ENCODE measurements at places on chromosomes 1 and 21.

GRCh38 chr1:231857609-231858135, 231.1 kb downstream of the DISC1 start:
- DNase-seq, result no peak

- no peak for DNase-seq
Observed at GRCh38 chr1:207831517-207832327, 79.2 kb downstream of the CD34 start.

- DNase-seq, result no peak
Observed at GRCh38 chr1:7322912-7323311, 448.2 kb upstream of the VAMP3 start.

- DNase-seq, result no peak
Observed at GRCh38 chr1:152502496-152503180, 8.0 kb upstream of the LCE5A start.

GRCh38 chr1:234621657-234622335, 11.8 kb upstream of the IRF2BP2 start:
- DNase-seq, result no peak

GRCh38 chr1:184553845-184554244, 167.0 kb downstream of the C1orf21 start:
- DNase-seq, result no peak

- no peak for DNase-seq
Observed at GRCh38 chr1:4755864-4756504, 101.6 kb downstream of the AJAP1 start.

DNA sequence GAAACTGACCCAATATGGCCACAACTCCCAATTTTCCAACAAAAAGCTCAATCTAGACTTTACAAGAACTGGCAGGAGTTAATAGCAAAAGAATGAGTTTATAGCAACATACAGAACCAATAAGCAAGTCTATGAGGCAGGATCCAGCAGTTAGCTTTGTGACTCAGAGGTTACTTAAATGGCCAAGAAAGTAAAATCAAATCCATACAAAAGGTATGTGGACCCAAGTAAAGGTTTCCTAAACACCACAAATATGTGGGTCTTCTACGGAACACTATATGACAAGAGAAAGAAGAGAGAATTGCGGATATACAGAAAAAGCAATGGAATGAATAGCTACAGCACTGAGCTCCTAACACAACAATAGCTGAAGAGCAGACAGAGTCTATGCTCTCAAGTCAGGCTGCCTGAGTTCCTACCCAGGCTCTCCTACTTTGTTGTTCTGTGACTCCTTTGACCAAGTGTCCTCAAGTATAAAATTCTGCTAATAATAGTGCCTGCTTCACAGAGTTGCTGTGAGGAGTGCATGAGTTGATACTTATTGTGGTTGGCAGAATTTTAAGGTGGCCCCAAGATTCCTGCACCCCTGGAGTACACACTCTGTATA, 204.3 kb downstream of the SMYD3 start:
- no peak for DNase-seq

DNA sequence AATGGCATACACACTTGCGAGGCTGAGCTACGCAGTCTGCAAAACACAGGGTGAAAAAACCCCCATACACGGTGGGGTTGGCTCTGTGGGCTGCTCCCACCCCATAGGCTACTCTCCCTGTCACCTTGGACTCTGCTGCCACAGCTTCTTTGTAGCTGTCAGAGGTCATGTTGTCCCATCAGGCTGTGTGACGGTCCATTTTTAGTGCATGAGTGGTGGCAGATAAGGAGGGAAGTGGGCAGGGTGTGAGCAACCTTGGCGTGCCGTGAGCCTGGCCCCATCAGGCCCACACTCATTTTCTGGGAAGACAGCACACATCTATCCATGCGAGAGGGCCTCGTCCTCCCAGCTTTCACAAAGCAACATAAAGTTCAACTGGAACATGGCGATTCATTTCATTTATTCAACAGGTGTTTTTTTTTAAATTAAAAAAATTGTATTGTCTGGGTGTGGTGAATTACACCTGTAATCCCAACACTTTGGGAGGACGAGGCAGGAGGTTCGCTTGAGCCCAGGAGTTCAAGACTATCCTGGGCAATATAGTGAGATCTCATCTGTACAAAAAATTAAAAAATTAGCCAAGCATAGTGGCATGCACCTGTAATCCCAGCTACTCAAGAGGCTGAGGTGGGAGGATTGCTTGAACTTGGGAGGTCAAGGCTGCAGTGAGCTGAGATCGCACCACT, 9.5 kb downstream of the GPR137B start:
- no peak for DNase-seq

- no peak for DNase-seq
Observed at GRCh38 chr1:76496871-76497270, 370.4 kb upstream of the ST6GALNAC5 start.

- no peak for DNase-seq
Observed at GRCh38 chr1:192133350-192133926, 24.8 kb upstream of the RGS18 start.

DNA sequence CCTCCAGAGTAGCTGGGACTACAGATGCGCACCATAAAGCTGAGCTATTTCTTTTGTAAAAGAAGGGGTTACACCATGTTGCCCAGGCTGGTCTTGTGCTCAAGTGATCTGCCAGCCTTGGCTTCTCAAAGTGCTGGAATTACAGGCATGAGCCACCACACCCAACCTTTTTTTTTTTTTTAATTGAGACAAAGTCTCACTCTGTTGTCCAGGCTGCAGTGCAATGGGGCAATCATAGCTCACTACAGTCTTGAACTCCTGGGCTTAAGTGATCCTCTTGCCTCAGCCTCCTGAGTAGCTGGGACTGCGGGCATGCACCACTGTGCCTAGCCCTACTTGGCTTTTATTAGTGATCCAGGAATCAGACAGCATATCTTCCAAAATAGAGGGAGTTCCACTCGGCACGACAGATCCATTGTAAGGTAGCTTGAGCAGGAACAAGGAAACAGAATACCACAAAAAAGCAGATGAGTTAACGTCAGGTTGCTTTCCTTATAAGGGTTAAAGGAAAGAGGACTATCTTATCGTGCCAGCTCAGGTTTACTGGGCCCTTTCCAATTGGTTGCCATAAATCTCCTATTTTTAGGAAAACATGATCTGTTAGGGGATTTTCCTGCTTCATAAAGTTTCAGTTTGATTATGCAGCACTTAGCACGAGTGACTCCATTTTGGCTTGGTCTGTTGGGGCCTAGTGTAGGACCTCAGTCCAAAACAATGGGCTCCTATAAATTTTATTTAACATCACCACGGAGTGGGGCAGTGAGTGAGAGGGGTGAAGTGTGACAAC, 45.2 kb downstream of the NENF start:
- DNase-seq, result peak; percentile 40

GRCh38 chr1:225440380-225441221, 12.8 kb upstream of the LBR start:
- no peak for DNase-seq

DNA sequence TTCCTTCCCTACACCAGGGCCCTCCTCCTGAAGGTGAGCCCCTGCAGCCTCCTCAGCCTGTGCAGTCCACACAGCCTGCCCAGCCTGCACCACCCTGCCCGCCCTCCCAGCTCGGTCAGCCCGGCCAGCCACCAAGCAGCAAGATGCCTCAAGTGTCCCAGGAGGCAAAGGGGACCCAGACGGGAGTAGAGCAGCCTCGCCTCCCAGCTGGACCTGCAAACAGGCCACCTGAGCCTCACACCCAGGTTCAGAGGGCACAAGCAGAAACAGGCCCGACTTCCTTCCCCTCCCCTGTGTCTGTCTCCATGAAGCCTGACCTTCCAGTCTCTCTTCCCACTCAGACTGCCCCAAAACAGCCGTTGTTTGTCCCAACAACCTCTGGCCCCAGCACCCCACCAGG, 38.8 kb downstream of the ZBTB17 start:
- DNase-seq, result no peak

- DNase-seq, result no peak
Observed at GRCh38 chr1:212139526-212140135, 104.1 kb downstream of the DTL start.

DNA sequence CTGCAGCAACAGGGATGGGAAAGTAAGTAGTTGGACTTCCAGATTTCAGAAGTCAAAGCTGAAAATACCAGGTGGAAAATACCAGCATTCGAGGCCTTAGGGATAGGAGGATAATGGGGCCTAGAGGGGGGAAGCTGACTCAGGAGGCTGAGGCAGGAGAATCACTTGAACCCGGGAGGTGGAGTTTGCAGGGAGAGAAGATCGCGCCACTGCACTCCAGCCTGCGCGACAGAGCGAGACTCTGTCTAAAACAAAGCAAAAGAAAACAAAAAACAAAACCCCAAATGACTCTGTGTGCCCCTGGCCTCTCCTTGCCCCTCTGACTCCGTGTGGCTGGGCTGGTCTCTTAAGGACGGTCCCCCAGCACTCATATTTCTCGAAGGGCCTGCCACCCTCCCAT, 3.4 kb downstream of the SH2D2A start:
- DNase-seq, result no peak

GRCh38 chr1:67342076-67342890, 34.6 kb downstream of the IL12RB2 start:
- DNase-seq, result no peak

GRCh38 chr1:220313576-220313975, 41.3 kb upstream of the RAB3GAP2 start:
- DNase-seq, result no peak

DNA sequence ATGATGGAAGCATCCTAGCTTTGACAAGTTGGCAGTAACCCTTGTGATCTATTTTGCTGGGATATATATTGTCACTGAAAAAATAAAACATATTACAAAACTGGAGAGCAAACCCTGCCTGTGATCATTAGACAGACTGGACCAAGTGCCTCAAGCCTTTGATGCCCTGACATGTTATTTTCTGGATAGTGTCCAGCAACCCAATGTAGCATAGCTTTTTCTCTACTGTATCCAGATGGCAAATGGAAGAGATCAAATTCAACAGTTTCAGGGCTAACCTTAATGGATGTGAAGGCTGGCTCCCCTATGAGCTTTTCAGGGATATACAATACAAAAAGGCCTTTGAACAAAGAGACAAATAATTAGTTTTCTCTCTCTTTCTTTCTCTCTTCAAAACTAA, 25.1 kb downstream of the WARS2 start:
- DNase-seq, result no peak

DNA sequence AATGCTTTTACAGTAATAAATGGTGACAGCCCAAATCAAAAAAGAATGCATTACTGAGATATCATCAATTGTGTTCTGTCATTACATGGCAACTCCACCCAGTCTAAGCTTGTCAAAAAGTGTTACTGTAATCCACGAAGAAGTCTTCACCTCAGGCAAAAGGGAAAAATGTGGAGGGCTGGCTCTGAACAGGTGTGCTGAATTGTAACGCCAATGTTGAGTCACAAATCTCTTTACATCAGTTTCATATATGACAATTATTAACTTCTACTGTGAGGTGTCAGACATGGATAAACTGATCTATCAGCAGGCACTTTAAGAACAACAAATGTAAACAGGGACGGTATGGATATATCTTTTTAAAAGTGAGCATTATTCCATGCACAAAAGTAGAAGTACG, 98.5 kb upstream of the DMRTA2 start:
- DNase-seq, result no peak

DNA sequence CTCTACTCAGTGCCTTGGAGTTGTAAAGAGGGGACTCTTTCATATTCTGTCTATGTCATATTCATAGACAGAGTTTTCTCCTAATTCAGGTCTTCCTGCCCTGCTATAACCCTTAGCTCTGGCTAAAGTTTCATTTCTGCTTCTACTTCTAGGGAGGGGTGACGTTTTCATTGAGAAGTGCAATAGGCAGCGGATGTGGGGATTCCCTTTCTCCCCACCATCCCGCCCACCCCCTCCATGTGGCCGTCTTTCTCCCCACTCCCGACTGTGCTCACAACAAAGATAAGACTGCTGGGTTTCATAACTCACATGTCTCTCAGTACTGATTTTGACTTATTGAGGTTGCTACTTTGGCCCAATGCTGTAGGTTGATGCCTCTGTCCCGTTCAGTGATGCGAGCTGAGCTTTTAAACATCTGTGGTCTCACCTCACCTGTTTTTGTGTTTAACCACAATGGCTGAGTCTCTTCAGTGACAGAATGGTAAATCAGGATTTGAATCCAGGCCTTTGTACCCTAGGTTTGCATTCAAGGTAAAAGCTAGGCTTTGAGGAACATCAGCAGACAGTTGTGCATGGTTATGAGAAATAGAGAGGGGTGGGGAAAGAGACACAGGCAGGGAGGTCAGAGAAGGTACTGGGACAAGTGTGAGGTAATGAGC, 7.8 kb upstream of the KIF14 start:
- no peak for DNase-seq

DNA sequence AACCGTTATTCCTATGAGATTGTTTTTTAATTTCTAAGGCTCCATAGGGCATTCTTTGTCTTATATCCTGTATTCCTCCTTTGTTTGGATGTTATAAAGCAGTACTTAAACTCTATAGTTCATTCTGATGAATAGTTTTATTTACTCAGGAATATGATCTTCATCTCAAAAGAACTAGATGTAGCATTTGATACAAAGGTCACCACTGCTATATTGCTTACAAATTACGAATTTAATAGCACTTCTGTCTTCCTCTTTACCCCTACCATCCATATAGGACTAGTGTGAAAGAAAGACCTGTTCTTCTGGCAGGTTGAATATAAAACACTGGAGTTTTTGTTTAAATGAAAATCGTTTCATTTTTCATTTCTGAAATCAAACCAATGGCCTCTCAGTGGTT, 468.1 kb upstream of the CXADR start:
- no peak for DNase-seq

GRCh38 chr1:159974350-159974965, 20.4 kb upstream of the SLAMF9 start:
- DNase-seq, result no peak

GRCh38 chr1:18989176-18989799, 32.8 kb upstream of the IFFO2 start:
- DNase-seq, result no peak

DNA sequence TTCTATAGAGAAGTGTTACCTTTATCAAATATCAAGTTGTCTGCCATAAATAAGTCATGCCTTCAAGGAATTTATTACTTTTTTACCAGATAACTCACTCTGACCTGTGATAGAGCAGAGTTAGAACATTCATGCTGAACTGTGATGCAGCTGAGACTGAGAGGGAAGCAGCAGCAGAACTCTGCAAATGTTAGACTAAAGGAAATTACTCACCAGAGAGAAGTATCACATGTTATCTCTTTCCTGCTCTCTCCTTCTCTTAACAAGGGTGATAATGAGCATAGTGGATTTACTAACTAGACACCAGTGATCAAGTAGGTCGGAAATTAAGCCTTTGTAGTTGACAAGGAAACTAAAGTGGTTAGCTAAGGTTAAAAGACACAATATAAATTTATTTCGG, 181.6 kb downstream of the RASAL2 start:
- no peak for DNase-seq

GRCh38 chr1:74246315-74246714, 11.1 kb downstream of the TNNI3K start:
- DNase-seq, result no peak

GRCh38 chr1:94648225-94649007, 106.9 kb upstream of the F3 start:
- no peak for DNase-seq

GRCh38 chr1:30872948-30873263, 35.7 kb downstream of the SDC3 start:
- no peak for DNase-seq

- no peak for DNase-seq
Observed at GRCh38 chr1:32736812-32737791, 34.5 kb upstream of the SYNC start.

- no peak for DNase-seq
Observed at GRCh38 chr1:18512883-18513282, 32.2 kb downstream of the KLHDC7A start.
